ENCODE measurements at places on chromosomes 12 and 14.

GRCh38 chr14:92427096-92427495 is 86.5 kb upstream of the RIN3 start:
- no peak for DNase-seq

DNA sequence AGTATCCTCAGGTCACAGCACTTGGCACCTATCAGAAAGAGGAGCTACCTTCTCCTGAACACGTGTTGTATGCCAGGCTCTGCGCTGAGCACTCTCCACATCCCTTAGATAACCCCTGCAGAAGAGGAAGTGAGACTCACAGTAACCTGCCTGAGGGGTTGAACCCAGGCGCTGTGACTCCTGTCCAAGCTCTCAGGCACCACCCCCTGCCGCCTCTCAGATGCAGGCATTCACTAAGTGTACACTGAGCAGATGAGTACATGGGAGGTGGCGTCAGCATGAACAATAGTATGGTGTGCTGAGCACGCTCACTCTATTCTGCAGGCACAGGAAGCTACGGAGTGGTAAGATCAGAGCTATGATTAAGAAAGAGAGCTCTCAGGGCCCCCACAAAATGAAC is 21.0 kb upstream of the RIC8B start:
- peak; percentile 65 for DNase-seq

DNA sequence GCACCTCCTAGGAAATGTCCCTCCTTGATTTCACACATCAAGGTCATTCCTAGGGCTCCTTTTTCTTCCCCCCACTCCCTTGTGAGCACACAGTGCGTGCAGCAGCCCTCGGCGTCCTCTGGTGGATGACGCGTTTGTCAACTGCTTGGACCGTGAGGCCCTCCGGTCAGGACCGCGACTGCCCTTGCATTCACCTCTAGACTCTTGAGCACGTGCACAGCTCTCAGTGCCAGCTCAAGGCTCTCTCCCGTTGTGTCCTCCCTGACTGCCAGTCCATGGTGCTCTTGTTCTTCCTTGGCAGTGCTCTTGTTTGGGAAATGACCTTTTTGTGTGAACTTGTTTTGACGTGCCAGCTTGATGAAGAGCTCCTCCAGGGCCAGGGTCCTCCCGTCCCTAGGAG is 67.9 kb downstream of the TSPAN9 start:
- no peak for DNase-seq

GRCh38 chr12:94277426-94278000 is 129.1 kb downstream of the PLXNC1 start:
- no peak for DNase-seq

- no peak for DNase-seq
These were observed 154.9 kb downstream of the C12orf75 start for GRCh38 chr12:105485321-105485910.

DNA sequence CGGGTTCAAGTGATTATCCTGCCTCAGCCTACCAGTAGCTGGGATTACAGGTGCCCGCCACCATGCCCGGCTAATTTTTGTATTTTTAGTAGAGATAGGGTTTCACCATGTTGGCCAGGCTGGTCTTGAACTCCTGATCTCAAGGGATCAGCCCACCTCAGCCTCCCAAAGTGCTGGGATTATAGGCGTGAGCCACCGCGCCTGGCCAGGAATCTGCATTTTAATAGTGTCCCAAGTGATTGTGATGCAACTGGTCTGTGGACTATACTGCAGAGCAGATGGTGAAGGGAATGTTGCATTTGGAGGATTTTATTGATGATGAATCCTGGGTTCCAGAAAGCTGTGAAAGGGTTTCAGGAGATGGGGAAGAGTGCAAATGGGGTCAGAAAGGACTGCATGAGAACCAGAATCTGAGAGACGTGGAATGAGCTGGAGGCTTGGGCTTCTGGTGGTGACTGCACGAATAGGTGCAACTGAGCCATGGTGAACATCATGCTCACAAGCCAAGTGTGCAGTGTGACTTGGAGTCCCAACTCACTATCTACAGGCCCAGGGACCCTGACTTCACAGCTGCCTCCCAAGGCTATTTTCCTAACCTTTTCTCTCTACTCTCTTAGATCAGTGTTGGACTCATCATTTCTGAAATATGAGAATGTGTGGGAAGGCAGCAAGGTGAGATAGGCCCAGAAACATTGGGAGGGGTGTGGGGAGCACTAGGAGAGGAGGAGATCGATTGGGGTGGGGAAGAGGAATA is 4.5 kb downstream of the RPS26 start:
- DNase-seq = no peak

DNA sequence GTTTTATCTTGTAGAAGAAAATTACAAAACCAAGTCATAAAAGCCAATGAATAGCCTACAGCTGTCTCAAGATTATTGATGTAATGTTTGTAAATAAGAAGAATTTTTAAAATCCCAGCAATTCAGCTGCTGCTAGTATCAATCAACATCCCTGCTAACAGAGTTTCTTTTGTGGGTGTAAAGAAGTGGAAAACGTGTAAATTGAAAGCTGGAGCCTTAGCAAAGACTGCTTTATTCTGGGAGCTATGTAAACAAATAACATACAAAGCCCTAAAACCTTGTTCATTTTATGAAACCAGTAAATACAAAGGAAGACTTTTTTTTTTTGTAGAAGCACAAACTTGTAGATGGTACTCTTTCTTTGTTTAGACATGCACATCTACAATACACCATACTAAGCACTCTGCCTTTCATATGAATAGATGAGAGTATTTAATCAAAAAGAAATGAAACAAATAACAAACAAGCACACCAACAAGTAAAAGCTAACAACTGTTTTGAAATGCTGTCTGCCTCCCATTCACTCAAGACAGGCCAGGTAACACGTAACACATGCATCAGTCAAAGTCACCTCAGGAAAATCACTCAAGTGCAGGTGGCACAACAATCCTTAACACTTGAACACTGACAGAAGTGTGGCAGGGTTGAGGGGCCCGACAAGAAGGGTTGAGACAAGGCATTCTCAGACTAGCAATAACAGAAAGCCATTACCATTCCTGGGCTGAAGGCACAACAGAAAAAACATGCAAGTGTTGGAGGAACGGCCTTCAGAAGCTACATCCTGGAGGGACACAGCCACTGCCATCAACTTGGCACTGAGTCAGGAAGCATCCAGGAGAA is 1364.0 kb upstream of the SEL1L start:
- DNase-seq = no peak

DNA sequence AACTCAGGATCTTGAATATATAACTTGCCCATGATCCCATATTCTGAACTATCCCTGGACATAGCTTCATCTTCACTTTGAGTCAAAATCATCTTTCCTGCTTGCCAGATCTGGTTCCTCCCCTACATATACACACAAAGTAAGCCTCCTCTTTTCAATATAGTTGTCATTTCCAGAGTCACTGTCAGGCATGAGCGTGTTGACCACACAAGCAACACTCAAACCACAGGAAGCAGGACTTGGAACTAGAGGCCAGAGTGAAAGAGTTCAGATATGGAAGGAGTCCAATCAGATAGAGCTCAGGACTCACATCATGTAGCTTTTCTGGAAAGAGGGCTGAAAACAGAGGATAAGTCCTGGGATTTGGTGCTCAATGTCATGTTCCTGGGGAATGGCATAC is 1140.6 kb downstream of the BCL11B start:
- DNase-seq = no peak

- DNase-seq = no peak
These were observed 344.1 kb upstream of the PDE3A start for GRCh38 chr12:20024194-20024593.

DNA sequence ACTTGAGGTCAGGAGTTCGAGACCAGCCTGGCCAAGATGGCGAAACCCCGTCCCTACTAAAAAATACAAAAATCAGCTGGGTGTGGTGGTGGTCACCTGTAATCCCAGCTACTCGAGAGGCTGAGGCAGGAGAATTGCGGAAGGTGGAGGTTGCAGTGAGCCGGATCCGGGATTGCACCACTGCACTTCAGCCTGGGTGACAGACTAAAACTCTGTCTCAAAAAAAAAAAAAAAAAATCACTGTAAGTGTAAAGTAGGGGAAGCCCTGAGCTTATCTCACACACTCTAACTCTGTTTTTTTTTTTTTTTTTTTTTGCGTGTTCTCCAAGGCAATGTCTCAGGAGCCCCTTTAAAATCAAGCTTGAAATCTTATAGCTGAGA is 421 bp upstream of the RBMS2 start:
- DNase-seq = no peak

- DNase-seq = no peak
These were observed 266.7 kb upstream of the HMGA2 start for GRCh38 chr12:65557438-65558181.

DNA sequence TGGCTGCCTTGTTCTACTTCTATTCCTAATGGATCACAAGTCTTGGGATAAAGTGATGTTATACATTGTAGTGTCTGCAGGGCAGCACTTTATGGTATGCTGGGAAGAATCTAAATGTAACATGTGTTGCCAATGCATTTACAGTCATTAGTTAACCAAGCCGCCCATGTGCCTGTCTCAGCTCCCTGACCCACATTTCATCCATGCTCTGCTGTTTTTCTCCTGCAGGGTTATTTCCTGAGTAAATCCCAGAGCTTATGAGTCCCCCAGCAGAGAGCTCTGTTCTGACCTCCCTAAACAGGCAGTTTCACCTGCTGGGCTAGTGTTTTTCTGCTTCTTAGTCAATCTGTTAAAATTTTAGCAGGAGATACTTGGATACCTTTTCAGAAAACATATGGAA is 4.4 kb upstream of the TMTC2 start:
- no peak for DNase-seq

GRCh38 chr14:21203470-21204166 is 47.8 kb upstream of the OR5AU1 start:
- DNase-seq = no peak

GRCh38 chr12:53227836-53228235 is 4.2 kb downstream of the RARG start:
- no peak for DNase-seq

DNA sequence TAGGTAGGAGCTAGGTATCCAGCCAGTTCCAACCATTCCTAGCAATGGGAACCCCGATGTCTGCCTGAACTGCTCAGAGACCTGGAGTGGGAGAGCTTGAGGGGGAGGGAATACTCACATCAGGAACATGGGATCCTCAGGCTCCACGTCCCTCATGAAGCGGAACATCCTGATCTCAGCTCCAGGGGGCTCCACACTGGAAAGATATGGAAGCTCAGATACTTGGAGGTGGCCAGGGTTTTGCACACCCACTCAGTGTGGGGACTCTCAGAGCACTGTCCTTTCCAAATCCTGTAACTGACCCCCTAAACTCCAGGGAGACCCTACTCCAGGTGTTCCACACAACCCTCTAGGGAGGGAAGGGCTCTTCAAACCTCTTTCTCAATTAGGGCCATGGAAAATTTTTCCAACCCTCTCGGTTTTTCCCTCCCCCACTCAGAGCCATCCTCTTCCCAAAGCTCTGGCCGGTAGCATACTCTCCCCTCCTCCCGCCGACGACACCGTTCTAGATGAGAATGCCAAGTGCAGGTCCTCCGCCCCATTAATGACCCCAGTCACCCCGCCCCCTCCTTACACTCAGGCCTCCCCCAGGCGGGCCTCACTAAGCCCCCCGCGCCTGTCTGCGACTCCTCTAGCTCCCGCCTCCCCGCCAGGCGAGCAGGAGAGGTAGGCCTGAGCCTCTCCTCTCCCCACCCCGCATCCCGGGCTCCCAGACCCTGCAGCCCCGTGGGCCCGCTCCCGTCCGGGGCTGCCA is 597 bp downstream of the MLF2 start:
- DNase-seq = no peak

- DNase-seq = no peak
These were observed 79.4 kb downstream of the C12orf75 start for GRCh38 chr12:105409801-105410471.

GRCh38 chr12:60279221-60279620 is 683.4 kb downstream of the SLC16A7 start:
- DNase-seq = no peak

DNA sequence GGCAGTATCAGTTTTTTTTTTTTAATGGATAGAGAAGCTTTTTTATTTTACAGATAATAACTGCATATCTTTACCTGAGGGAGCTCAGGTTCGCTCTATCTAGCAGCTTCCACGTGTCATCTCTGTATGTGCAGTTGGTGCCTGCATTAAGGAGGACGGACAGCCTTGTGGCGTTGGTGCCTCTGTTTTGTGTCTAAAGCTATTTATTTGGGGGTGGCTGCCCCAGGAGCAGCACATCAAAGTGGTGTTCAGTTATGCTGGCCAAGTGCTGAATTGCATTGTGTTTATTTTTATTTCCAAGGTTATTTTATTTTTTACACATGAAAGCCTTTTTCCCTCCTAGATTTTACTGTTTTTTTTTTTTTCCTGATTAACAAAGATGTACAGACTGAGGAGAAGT is 59.7 kb downstream of the RASSF3 start:
- peak; percentile 38 for DNase-seq

GRCh38 chr12:83335748-83336147 is 649.0 kb downstream of the TMTC2 start:
- DNase-seq = no peak

GRCh38 chr12:89353188-89353822 is 1.0 kb upstream of the DUSP6 start:
- DNase-seq = peak; percentile 55

DNA sequence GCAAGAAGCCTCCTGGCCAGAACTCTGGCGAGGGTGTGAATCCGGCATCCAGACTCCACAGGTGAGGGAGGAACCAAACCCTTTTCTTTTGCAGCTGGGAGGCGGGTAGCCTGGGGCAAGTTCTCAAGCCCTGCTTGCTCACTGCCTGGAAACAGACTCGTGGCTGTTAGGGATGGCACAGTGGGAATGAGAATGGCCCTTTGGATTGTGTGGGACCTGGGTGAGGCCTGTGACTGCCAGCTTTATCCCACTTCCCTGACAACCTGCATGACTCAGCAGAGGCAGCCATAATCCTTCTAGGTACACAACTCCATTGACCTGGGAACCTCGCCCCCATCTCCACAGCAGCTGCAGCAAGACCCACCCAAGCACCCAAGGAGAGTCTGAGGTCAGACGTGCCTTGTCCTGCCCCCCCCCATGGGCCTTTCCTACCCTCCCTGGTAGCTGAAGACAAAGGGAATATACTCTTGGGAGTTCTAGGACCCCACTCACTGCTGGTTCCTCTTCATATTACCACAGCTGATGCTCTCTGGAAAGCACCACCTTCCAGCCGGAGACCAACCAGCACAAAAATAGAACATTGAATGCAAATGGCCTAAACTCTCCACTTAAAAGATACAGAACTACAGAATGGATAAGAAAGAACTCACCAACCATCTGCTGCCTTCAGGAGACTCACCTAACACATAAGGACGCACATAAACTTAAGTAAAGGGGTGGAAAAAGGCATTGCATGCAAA is 5.1 kb upstream of the GPR33 start:
- no peak for DNase-seq

DNA sequence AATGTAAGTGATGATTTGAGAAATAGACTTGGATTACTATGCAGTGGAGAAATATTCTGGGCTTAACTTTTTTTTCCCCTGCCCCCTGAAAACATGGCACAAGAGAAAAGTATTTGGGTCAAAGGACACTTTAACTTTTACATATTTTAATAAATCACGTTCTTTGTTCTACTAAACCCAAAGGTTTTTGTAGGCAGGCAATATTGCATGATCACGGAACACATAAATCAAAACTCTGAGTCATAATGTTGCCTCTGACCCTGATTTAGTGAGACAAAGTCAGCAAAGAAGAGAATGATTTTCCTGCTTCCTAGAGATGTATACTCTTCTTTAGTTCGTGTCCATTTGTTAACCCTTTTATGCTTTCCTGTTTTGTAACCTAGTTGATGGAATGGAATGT is 38.0 kb downstream of the ABCD2 start:
- DNase-seq = no peak
